SK-N-SH treated with all-trans-retinoic acid at 6 μM for 48 hours (cell line): ENCODE measurements at places on chromosomes 4 and X.

GRCh38 chr4:53481586-53481985 lies 104.1 kb downstream of the FIP1L1 start:
- no peak for ATAC-seq

DNA sequence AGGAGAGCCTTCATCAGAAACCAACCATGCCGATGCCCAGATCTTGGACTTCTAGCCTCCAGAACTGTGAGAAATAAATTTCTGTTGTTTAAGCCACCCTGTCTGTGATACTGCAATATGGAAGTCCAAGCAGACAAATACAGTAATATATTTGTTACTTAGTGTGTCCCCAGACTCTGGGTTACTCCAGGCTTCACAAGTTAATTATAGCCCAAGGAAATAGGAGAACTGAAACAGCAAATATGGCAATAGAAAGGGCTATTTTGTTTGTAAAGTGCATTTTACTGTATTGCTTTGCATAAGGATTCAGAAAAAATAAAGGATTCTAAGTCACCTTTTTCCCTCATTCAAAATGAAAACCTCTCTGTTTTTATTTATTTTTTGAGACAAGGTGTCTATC lies 15.7 kb downstream of the TIGD4 start:
- ATAC-seq, result no peak

DNA sequence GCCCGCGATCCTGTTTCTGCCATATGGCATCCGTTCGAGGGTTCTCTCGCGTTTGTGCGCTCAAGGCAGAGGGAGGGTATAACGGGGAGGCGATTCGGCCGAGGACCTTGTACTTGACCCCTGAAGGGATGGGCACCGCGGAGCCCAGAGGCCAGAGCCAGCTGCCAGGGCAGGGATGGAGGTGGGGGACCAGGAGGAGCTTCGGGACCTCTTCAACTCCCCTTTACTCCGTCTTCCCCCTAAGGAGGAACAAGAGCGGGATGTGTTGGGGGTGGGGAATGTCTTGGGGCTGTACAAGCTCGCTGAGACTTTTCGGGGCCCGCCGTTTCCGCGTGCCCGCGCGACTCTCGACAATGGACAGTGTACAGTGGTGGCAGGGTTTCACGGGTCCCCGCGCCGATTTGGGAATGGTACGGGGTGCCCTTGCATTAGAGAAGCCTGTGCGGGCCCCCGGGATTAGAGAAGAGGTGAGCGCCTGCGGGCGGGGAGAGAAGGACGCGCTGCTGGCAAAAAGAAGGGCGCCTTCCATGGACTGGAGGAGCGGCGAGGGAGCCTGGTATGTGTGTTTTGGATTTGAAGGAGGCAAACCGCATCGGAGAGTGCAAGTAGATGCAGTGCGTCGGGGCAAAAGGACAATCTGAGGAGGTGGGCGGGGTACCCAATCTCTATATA lies 760 bp downstream of the UGT8 start:
- no peak; the same call in 2 of the 3 replicates for ATAC-seq

- ATAC-seq, result no peak
These were observed 94.9 kb downstream of the BMPR1B start for GRCh38 chr4:94852616-94853015.

GRCh38 chrX:142637206-142637605 lies 388.5 kb upstream of the SPANXN4 start:
- ATAC-seq, result no peak

- ATAC-seq, result no peak
These were observed 1532.4 kb upstream of the TENM3 start for GRCh38 chr4:180710628-180711337.

DNA sequence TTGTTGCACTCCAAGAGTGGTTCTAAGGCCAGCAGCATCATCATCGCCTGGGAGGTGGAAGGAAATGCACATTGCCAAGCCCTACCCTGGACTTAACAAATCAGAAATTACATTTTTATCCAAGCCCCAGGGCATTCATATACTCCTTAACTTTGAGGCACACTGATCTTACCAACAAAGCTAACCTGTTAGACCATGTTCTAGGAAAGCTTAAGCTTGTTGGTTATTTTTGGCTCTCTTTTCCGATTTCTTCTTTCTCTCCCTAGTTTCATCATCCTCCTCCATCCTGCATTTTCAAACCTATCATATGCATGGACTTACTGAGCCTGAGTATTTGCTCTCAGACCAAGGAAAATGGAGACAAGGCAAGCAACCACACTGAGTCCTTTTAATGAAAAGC lies 133.4 kb downstream of the OPHN1 start:
- no peak for ATAC-seq

DNA sequence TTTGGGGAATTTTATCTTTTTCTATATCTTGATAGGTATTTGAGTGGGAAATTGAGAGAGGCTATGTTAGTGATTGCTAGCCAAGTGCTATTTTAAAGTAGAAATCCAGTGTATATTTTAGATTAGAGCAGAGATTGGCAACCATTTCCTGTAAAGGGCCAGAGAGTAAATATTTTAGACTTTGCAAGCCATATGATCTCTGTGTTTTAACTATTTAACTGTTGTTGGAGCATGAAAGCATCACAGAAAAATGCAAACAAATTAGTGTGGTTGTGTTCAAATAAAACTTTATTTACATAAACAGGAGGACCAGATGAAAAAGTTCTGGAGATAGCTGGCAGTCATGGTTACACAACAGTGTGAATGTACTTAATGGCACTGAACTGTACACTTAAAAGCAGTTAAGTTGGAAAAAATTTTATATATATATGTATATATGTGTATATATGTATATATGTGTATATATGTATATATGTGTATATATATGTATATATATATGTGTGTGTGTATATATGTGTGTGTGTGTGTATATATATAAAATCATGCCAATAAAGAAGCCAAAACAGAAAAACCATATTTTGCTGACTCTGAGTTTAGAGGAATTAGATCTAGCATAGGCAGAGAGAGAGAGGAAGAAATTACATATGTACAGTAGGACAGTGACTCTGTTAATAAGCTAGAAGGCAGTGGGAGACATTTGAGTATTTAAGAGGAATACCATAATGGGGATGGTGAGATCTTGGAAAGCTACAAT lies 83.4 kb downstream of the TMEM164 start:
- ATAC-seq, result no peak

DNA sequence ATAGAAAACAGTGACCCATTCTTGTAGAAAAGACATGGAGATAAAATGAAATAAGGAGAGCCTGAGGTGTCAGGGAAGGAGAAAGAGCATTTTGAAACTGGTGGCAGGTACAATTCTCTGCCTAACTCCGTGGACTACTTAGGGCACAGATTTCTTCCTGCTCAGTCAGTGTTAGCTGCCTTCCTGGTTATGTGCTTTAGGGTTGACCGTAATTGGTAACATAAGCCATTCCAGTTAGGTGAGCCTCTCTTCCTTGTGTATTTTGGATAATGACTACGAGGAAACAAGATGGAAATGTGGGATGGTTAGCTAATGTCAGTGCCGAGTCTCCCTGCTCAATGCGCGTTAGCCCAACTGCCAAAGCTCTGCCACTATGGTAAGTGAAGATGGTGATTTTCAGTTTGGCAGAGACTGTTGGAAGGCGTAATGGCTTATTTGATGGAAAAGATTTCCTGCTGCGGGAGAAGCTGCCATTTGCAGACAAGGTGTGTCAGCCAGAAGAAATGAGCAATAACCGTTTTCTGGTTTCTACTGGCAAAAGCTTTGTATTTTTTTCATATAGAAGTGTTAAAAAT lies 174.1 kb downstream of the CBR4 start:
- no peak for ATAC-seq

DNA sequence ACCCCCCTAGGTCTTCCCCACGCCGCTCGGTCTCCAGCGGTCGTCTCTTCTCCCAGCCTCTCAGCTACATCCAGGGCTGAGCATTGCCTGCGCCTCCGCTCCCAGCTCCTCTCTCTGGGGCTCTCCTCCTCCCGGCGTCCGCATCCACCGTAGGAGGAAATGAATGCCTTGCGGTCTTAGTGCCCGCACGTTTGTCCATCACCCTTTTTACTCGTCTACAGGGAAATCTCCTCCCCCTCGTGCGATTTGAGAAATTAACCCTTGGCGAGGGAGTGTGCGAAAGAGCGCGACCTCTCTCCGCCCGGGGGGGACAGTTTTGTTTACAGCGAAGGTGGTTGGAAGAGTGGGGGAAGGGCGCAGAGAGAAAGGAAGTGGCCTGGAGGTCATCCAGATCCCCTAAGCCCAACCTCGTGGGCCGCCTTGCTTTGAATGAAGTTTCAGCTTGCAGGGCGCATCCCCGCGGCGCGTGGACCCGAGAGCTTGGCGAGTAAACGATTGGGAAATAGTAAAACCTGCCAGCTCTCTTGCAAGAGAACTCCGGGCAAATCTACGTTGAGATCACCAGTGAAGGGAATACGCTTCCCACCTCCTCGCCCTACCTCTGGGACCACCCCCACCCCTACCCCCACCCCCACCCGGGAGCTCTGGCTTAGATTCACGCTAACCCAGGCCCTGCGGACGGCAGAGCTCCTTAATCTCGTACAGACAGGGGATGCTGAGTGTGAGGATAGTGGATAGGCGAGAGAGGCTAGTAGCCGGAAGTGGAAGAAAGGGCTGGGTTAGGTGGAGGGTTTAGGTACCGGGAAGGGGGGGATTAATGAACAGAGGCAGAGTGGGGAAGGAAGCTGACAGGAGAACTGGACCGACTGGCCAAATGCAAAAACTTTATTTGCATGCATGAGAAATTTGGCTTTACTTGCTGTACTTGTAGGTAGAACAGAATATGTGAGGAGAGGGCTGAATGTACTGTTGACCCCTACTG lies at the start of gene ELOVL6:
Gene ELOVL6, minus strand, starts transcription at position 181 of the 982 bp plus-strand sequence. CDS start 280 bp downstream, outside the sequence.
- peak; percentile 76 for ATAC-seq

- ATAC-seq, result no peak
These were observed 39.2 kb downstream of the SGMS2 start for GRCh38 chr4:107863850-107864371.

DNA sequence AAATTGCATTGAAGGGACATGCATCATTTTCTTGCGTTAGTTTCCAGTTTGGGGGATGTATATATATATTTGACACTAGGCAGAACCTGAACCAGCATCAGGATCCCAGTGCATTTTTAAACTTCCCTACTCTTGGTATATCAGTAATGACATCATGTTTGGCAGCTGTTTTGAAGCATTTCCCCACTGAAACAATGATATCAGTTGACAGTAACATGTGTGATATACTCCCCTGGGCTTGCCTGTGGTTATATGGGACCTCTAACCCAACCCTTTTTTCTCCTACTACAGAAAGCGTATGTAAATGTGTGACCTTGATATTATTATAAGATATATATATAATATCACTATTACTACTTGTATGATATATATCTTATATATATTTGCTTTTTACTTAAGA lies 225.9 kb upstream of the CASK start:
- ATAC-seq, result no peak

DNA sequence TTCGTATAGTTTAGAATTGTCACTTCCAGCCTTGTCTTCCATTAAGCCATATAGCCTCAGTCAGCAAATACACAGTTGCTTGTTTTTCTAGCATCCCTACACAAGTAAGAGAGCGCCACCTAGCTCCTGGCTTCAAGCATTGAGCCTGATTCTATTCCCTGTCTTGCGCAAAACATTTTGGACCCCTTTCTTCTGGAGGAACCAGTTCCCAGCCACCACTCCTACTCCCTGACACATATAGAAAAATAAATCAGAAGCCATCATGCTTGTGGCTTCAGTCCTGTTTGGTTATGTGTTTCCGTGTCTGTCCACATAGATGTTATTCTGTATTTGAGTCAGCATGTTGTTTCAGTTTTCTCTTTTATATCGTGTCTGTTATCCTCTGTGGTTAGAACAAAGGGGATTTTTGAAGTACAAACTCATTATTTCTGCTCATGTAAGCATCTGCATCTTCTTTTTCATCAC lies 59.9 kb downstream of the GK start:
- peak; percentile 97 for ATAC-seq

DNA sequence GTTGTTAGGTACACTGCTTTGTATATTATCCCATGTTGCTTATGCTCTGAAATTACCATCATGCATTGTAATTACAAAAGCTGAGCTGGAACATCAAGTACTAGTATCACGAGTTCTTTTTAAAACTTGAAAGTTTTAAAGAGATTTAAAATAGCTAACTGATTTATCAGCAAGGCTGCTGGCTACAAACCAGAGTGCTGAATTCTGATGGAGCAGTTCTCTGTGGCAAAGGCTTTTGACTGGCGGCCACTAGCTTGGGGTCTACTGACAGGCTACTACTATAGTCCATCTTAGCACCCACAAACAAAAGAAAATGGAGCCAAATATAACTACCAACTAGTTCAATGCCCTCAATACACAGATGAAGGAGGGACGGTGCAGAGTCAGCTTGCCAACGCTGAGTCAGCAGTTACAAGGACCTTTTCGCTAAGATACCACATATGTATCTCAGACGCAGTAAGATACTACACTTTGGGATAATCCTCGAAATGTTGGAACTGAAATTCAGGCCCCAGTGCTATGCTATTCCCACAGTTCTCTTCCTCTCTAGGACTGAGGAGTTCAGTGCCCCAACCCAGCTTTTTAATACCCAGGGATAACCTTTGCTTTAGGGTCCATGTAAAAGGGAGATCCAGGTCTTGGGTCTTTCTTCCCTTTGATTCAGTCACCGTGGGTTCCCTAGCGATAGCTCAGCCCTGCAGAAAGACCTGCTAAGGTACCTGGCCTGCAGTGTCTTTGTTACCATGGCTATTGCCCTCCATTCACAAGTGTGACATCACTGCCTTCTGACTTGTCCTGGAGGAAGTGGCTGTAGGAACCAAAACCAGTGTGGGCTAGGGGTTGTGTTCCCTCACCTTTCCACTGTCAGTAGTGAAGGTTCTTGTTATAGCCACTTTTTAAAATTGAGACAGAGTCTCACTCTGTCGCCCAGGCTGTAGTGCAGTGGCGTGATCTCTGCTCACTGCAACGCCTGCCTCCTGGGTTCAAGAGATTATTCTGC lies 22.8 kb downstream of the MFAP3L start:
- no peak for ATAC-seq

GRCh38 chrX:130716781-130717413 lies 186.1 kb downstream of the ENOX2 start:
- peak; percentile 32 for ATAC-seq

GRCh38 chr4:129804461-129804981 lies 708.6 kb downstream of the C4orf33 start:
- ATAC-seq, result no peak

DNA sequence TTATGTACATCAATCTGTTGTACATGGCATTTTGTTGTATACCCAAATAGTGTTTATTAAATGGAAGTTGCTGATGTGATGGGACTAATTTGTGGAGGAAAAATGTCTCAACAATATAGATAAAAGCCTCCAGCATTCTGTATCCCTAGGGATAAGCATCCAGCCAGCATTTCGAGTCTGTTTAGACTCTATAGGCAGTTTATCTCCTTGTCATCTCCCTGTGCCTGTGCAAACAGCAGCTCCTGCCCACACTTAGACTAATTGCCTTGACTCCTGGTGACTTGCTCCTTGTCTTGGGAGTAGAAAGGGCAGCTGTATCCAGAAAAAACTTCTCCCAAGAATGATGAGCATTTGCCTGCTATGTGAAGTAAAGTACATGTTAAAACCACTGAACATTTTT lies 83.8 kb downstream of the DOCK11 start:
- no peak for ATAC-seq

DNA sequence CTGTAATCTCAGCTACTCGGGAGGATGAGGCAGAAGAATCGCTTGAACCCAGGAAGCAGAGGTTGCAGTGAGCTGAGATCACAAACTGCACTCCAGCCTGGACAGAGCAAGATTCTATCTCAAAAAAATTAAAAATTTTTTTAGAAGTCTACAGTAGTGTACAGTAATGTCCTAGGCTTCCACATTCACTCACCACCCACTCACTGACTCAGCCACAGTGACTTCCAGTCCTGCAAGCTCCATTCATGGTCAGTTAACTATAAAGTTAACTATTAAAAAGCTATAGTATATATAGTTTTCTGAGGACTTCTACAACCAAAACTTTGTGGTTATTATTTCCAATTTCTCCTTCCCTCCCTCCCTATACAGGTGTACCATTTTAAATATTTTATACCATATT lies 34.7 kb upstream of the NEUROG2 start:
- ATAC-seq, result peak; percentile 34; the same call in 1 of the 3 replicates
